Activated T-helper 1 cell treated with anti-CD3 and anti-CD28 coated beads, Interleukin-2, amount 50 U/mL, for 16 hours (primary cell): ENCODE measurements at places on chromosomes 11 and 22.

DNA sequence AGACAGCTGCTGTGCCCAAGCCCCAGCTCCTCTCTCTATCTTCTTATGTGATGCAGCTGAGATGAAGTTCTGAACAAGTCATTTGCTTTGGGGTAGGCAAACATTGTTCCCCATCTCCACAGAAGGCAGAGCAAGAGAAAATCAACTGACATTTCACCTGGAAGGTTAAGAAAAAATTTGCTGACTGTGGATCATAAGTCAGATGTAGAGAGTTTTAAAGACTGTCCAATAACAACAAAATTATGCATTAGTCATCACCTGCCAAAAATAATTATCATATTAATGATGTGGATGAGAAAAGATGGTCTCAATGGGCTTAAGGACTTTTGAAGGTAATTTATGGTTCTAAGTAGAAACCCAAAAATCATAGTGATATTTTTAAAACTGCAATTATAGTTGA, 59.2 kb downstream of the KCNJ1 start:
- no peak for DNase-seq

DNA sequence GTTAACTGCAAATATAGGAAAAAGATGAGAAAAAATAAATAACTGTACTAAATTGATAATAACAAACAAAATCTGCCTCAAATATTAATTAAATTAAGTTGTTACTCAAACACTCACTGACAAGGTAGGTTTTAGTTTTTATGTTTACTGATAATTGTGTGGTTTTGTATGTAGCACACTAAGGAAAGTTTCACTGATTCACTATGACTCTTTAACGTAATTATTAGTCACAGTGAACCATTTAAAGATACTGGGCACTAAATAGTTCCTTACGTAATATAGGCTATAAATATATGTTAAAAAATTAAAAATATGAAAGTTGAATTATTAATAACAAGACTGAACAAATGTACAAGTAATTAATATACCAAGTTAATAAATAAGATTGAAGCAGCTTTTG, 2330.0 kb upstream of the RAG2 start:
- no peak for DNase-seq

DNA sequence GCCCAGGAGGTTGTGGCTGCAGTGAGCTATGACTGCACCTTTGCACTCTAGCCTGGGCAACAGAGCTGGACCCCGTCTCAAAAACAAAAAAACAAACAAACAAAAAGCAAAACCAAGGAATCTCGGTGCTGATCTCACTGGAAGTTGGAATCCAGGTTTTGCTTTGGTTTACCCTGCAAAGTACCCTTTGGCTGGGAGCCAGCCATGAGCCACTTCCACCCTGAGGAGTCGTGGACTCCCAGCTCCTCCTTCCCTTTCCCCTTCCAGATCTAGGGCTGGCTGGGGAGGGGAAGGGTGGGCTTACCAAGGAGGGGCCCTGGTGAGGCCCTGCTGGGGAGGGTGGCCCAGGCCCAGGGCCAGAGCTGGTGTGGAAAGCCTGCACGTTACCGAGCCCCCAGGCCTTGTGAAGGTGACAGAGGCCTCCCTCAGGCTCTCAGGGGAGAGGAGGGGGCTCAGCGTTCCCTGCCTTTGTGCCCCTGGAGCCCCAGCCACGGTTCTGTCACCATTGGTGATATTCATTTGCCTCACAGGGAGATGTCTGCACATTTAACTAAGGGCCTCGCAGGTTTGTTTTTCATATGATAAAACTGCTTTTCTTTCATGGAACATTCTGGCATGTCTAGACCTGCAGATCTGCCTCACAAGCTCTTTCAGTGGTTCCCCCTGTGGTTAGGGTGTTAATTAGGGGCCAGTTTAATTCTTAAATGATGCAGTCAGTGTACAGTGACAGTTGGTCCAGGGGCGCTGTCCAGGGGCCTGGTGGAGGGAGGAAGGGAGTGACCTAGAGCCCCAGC, 29.0 kb downstream of the FBLN1 start:
- DNase-seq, result no peak

- no peak for DNase-seq
Observed at GRCh38 chr11:35897019-35897418, 46.8 kb upstream of the LDLRAD3 start.

GRCh38 chr22:45318558-45319323, 9.0 kb downstream of the FAM118A start:
- no peak for DNase-seq

- DNase-seq, result no peak
Observed at GRCh38 chr11:67354075-67355022, 1.0 kb upstream of the POLD4 start.

DNA sequence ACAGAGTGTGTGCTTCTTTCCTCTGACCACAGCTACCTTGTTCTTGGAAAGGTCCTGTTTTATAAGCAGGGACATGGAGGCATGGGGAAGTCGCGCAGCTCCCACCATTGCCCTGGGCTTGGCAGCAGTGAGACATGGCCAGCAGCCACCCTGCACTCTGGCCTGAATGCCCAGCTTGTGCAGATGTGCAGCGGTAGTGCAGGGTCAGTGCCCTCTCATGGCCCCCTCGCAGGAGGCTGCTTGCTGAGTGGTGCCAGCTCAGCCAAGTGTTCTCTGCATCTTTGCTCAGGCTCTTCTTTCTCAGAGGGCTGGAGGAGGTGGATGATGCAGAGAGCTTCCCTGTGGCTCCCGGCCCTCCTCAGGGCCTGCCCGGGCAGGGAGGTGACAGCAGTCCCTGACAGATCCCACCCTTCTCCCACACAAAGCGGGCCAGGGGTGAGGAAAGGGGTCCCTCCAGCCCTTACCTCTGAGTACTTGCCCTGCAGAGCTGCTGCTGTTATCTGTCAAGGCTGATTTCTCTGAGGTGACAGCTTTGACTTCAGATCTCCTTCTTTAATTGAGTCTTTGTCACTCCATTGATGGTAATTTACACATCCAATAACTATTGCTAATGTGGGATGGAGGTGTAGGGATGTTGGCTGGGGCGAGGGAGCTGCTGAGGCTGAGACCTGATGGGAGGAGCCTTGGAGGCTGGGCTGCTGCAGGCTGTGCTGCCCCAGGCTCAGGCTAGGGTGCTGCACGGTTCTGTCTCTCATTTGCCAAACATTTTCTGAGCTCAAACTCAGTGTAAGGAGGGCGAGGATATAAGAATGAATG, 47.4 kb upstream of the B3GAT1 start:
- DNase-seq, result no peak

- DNase-seq, result no peak
Observed at GRCh38 chr11:86760577-86760976, 39.8 kb upstream of the PRSS23 start.

- DNase-seq, result no peak
Observed at GRCh38 chr11:20015529-20016427, 144.5 kb downstream of the DBX1 start.

GRCh38 chr11:126357969-126358762, 2.7 kb downstream of the ST3GAL4 start:
- no peak for DNase-seq
